ENCODE measurements at places on chromosomes 12 and 14.
A peak's percentile ranks its signal among the peaks of the same experiment; 100 is the strongest.

DNA sequence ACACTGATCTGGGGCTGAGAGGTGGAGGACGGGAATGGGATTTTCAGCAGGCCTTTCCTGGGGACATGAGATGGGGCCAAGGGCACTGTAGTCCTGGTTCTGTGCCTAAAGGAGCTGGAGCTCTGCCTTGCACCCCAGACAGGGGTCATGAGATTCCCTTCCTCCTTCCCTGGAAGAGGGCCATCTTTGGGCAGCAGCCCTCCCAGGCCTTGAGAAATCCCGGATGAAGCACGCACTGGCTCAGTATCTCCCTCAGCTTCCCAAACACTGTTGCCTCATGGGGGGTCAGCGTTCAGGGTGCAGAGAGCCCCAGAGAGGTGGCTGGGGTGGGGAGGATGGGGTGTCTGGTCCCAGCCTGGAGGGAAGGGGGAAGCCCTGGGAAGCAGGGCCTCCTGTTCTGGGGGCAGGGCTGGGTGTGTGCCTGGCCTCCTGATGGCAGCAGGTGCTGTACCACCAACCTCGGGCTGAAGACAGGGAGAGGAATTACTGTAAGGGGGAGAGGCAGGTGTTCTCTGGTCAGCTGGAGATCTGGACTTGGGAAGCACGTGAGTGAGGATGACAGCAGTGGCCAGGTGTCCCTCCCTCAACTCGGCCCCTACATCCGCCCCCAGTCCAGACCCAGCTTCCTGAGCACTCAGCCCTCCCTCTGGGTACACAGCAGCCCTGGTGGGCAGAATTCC, 8.4 kb upstream of the NR4A1 start:
- no peak for DNase-seq

- no peak for DNase-seq
Observed at GRCh38 chr12:31650918-31651317, 8.6 kb upstream of the ETFBKMT start.

GRCh38 chr12:29208060-29208459, 59.0 kb downstream of the FAR2 start:
- DNase-seq, result no peak

DNA sequence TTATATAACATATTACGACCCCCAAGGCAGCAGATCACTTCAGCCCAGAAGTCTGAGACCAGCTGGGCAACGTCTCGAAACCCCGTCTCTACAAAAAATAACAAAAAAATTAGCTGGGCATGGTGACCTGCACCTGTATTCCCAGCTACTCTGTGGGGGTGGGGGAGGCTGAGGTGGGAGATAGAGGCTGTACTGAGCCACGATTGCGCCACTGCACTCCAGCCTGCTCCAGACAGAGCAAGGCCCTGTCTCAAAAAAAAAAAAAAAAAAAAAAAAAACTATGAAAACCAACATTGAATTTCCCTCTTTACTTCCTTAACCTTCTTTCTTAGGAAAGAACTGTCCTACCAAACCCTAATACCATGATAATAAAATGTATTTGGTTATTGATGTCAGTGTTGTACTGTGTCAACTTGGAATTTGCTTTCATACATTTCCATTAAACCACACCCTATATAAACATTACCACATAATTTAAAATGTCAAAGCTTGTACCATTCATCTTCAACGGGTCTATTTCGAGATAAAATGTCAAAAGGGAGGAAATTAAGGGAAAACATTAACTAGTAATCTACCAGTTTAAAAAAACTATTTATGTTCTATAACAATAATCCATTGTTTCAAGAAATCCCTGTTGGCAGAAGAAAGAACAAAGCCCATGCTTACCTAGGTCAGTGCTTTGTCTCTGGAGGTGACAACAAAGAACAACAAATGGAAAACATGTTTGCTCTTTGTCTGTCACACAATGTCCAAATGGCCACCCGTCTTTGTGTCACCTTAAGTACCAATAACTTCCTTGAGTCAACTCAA, 17.4 kb downstream of the GALNT4 start:
- no peak for DNase-seq

GRCh38 chr12:47155457-47156166, 75.9 kb upstream of the AMIGO2 start:
- DNase-seq, result no peak

GRCh38 chr12:130806574-130806973, 32.5 kb downstream of the STX2 start:
- DNase-seq, result no peak

DNA sequence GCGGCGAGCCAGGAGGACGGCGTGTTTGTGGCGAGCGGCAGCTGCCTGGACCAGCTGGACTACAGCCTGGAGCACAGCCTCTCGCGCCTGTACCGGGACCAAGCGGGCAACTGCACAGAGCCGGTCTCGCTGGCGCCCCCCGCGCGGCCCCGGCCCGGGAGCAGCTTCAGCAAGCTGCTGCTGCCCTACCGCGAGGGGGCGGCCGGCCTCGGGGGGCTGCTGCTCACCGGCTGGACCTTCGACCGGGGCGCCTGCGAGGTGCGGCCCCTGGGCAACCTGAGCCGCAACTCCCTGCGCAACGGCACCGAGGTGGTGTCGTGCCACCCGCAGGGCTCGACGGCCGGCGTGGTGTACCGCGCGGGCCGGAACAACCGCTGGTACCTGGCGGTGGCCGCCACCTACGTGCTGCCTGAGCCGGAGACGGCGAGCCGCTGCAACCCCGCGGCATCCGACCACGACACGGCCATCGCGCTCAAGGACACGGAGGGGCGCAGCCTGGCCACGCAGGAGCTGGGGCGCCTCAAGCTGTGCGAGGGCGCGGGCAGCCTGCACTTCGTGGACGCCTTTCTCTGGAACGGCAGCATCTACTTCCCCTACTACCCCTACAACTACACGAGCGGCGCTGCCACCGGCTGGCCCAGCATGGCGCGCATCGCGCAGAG, 873 bp downstream of the PLXNC1 start:
- DNase-seq, result peak; percentile 52

- no peak for DNase-seq
Observed at GRCh38 chr14:105015242-105015641, 5.6 kb downstream of the CDCA4 start.

DNA sequence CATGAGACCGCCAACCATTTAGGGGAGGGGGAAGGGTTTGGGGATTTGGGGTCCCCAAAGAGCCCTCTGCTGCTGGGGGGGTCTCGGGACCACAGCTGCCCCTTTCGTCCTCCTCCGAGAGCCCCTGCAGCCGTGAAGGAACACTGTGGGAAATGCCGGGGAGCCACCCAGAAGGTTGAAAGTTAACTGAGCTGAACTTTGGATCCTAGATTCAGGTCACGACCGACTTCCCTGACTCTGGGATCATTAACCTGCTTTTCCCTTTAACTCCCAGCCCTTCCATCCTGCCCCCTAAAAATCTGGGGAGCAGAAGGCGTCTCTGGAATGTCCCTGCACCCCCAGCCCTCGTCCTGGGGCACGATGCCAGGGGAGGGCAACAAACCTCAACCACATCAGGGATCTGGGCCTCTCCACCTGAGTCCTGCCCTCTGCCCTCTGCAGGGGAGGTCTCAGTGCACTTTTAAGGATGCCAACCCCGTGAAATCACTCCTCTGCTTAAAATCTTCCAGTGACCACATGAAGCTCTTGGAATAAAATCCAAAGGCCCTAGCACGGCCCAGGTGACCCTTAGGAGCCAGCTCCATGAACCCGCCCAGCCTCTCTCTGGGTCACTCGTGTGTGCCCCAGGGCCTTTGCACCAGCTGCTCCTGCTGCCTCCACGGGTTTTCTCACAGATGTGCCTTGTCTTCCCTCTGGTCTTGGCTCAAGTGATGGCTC, 95.0 kb downstream of the RFLNA start:
- no peak for DNase-seq

- DNase-seq, result peak; percentile 58
Observed at GRCh38 chr14:49977126-49977841, 84.4 kb downstream of the ARF6 start.

GRCh38 chr14:103563844-103564505, 1.2 kb downstream of the COA8 start:
- no peak for DNase-seq

DNA sequence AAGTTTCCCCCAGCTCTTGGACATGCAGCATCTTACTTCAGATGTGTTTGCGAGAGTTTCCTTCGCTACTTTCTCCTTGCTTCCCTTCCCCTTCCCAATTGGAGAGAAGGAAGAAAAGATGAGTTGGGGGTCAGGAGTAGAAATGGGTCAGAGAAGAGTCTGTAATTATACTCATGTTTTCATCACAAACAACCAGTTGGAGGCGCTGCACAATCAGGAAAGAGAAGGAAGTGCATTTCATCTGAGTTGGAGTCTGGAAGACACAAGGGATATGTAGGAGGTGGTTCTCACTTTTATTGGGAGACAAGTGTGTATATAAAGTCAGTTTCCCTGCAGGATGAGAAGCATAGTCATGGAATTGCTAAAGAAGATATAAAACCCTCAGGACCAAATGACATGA, 31.3 kb upstream of the VSX2 start:
- DNase-seq, result no peak

GRCh38 chr12:71645268-71645667, 18.4 kb downstream of the ZFC3H1 start:
- no peak for DNase-seq

DNA sequence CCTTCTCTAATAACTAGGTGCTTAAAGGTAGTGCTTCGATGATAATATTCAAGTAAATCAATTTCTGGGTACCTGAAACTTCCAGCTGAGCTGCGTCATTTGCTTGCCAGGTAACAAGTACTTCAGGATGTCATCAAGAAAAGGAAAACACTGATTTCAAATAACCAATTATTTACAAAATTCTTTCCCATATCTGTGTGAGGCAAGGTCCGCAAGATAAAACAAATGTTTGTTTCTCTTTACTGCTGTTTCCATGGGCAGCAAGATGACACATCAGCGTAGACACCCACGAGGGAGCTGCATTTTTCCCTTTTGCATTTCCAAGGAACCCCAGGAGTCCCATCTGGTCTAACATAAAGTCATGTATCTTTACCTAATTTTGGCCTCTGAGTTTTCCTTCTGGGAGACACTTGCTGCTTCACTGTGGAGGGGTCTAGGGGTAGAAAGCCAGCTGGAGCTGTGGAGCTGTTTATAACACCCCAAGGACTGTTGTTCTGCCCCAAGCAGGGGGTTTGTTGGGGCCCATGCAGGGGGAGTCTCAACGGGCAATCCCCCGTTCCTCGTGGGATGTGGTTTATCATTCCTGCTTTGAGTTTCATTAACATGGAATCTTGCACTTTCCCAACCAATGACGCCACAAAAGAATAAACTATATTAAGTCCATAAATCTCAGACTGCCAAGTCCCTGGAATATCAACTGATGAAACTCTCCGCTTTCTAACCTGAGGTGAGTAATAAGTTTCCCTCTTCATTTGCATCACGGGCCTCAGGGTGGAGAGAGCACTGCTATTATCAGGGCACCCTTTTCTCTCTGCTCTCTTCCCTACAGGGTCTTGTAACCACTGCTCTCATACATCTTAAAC, 112.8 kb upstream of the PELI2 start:
- no peak for DNase-seq

DNA sequence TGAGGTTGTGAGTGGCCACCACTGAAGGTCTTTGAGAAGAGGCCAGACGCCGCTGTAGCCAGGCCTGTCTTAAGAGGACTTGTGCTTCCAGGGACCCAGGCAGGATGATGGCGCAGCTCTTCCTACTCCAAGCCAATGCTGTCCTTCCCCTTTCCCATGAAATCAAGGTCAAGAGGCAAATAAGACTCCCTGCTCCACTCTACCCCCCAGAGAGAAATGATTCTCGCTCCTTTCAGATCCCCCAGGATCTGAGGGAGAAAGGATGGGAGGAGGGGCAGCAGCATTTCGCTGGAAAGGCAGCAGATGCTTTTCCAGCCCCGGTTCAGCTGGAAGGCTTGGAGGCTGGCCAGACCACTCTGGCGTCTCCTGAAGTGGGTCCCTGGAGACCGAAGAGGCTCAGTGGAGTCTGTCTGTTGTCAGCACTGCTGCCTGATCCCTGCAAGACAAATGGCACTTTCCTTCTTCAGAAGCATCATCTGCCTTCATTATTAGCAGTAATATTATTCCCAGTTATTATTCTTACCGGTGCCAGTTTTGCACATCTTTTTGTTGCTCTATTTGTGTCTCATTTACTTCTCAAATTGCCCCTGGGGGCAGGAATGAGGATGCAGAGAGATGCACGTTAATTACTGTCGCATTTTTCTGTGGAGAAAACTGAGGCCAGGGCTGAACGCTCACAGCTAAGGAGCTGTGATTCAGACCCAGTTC, 51.4 kb downstream of the C14orf132 start:
- DNase-seq, result no peak

DNA sequence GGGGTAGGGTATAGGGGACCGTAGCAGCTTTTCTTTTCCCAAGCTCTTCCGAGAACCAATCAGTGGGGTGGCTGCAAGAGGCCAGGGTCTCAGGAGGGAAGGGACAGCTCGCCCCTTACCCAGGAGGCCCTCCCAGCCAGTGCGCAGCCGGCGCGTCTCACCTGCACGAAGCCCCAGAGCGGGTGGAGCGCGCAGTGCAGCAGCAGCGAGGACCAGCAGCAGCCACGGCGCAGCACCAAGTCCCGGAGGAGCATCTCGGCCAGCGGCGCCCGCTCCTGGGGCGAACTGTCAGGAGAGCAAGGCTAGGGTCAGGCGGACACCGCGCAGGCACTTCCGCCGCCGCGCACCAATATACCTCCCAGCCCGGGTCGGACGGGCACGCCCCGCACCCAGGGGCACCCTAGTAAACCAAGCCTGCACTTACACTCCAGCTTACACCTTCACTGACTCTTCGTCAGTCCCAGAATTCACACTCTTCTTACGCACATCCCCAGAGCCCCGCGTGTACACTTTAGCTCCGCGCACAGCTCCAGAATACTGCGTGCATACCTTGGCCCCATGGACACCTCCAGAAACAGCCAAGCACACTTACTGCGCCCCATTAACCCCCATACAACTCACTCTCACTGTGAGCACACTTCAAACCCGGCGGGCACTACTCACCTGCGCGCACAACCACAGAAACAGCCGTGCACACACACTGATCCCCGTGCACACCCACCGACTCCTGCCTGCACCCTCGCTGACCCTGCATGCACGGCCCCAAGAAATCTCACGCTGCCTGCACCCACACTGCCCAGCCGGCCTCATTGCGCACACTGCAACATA, 606 bp downstream of the PRIMA1 start:
- no peak for DNase-seq

DNA sequence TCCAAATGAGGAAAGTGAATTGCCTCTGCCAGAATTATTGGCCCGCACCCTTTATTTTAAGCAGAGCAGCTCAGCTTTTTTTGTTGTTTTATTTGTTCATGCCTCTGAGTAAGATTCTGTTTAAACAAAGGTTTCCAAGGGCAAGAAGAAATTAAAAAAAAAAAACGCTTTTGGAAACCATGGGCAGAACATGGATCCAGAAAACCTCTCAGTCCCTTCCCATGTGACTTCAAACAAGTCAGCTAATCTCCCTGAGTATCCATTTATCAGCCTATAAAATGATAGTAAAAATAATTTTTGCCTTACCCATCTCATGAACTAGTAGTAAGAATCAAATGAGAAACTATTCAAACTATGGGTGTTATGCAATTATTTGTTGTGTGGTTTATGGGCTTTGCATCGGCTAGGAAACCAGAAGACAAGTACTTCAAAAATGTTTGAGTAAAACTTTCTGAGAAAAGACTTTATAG, 27.6 kb downstream of the KITLG start:
- DNase-seq, result no peak

GRCh38 chr12:89824822-89825221, 116.2 kb upstream of the ATP2B1 start:
- no peak for DNase-seq

- DNase-seq, result no peak
Observed at GRCh38 chr12:122026706-122027333, 5.1 kb downstream of the BCL7A start.

- no peak for DNase-seq
Observed at GRCh38 chr12:89454080-89454848, 70.3 kb downstream of the GALNT4 start.

- DNase-seq, result no peak
Observed at GRCh38 chr12:55720071-55720564, at the start of gene RDH5. Gene RDH5, plus strand, starts transcription at chr12:55720393. Its CDS starts 792 bp downstream, at chr12:55721185.

GRCh38 chr12:75739912-75740311, 228.5 kb upstream of the KRR1 start:
- no peak for DNase-seq

Measured in stimulated activated CD4-positive, alpha-beta T cell treated with anti-CD3 and anti-CD28 coated beads, Interleukin-2, amount 100 ng/mL, for 24 hours (primary cell).